Kidney glomerular epithelial cell (primary cell): ENCODE measurements at places on chromosomes 7 and 10.

DNA sequence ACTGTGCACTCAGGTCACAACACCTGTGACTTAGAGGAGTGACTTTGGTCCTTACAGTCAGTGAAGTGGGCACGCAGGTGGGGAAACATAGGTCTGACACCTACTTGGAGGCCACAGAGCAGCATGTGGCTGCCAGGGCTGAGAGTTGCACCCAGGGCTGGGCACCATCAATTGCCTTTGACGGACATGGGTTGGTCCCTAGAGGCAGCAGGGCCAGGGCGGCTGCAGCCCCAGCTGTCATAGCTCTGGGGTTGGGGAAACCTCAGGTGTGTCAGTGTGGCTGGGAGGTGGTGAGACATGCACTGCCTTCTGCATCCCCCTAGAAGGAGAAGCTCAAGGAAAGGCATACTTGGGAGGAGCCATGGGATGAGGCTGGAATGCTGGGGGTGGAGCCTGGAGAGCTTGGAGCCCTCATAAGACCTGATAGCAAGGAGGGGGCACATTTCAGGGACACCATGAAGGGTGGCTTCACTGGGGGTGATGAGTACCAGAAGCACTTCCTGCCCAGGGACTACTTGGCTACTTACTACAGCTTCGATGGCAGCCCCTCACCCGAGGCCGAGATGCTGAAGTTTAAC lies at the start of gene INMT:
Gene INMT (plus strand): TSS at position 440 of the 578 bp plus-strand sequence. CDS start 16 bp downstream, at position 456.
- no peak for DNase-seq

- no peak for DNase-seq
Observed at GRCh38 chr7:143237366-143237765, 15.5 kb downstream of the TAS2R40 start.

GRCh38 chr10:13701157-13701919 lies 114.6 kb downstream of the PRPF18 start:
- DNase-seq: no peak

DNA sequence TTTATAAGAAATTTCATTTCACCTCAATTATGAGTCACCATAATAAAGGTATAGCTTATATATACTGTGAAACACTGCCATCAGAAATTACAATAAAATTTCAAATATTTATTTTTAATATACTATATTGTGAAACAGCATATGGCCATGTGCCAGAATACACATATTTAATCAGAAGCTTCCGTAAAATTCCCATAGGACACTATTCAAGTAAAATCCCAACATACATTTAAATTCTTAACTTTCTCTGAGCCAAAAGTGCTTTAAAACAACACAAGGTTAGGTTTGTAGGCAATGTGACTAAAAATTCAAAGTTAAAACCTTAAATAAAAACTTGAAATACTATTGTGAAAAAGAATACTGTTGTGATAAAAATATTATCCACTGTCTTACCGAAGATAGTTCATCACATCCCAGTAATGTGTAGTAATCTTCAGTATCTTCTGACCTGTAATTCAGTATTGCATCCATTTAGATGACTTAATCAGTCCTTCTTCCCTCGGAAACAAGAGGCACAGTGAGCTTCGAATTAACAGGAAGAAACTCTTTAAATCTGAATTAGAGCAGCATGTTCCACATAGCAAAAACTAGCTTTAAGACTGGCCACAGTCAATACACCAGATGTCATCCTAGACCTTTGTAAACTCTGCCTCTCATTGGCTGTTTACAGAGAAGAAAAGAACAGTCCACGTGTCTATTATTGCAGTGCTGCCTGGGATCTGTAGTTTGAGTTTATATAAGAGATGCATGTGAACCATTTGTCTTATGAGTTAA lies at the start of gene DNAJC12:
Gene DNAJC12 (minus strand): TSS at position 648 of the 774 bp plus-strand sequence. CDS start 177 bp downstream, at position 471.
- peak; percentile 49 for DNase-seq

DNA sequence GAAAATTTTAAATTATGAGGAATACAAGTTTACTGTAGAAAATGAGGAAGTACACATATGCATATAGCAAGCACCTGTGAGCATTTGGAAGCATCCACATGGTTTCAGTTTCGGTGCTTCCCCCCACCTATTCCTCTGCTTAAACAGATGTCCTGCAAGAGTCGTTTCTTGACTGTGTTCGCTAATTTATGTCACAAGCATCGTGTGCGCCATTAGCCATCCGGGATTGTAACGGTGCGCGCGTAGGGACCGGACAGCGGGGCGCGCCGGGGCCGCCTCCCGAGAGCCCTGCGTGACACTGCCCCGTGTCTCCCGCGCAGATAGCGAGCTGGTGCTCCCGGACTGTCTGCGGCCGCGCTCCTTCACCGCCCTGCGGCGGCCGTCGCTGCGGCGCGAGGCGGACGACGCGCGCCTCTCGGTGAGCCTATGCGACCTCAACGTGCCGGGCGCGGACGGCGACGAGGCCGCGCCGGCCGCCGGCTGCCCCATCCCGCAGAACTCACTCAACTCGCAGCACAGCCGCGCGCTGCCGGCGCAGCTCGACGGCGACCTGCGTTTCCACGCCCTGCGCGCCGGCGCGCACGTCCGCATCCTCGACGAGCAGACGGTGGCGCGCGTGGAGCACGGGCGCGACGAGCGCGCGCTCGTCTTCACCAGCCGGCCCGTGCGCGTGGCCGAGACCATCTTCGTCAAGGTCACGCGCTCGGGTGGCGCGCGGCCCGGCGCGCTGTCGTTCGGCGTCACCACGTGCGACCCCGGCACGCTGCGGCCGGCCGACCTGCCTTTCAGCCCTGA lies 90.9 kb downstream of the NEURL1 start:
- no peak for DNase-seq

DNA sequence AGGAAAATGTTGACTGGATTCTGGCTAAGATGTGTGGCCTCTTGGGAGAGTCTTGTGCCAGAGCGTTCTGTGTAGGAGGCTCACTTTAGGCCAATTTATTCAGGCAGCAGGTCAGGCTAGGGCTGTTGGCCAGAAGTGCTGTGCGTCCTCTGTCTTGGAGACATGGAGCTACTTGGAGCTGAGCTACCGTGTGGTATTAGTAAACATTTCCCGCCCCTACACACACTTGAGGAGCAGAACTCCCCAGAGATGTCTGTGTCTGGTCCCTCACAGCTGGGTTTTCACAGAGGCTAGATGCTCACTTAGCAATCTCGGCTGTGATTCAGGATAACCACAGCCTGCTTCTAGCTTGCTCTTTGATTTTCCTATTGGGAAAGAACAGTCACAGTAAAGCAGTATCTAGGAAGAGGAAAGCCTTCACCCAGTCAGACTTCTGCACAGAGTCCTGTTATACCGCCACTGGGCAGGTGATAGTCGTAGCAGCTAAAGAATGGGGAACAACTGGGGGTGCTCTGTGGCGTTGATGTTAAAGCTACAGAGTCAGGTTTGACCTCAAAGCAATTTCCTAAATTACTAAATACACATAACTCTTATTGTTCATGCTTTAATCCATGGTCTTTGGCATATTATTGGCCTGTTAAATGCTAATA lies 86.7 kb downstream of the MDFIC start:
- DNase-seq: no peak

DNA sequence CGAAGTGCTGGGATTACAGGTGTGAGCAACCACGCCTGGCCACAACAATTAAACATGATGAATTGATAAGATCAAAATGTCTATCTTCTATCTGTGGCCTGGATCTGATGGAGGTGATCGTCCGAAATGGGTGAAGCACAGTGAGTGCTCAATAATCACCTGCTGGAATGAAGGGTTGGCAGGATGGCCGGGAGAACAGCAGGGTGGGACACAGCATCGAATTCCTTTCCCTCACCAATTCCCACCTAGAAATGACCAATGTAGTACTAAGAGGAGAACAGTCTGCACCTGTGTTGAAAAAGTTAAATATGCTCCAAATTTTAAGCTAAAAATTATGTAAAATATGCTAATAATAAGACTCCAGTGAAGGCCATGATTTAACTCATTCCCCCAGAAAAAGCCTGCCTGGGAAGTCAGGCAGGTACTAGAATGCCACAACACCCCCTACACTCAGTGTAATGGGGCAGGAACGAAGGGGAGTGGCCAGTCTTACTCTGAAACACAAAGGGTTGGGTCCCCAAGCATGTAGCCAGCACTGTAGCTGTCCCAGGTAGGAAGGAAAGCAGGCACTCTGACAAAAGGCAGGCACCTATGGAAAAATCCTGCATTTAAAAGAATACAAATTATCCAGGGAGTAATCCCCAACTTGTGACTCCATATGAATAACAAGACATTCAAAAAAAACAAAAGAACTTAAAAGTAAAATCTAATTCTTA lies 110.3 kb downstream of the VPS41 start:
- DNase-seq: no peak

- DNase-seq: no peak
Observed at GRCh38 chr7:111997546-111997945, 208.7 kb downstream of the DOCK4 start.

GRCh38 chr7:66953044-66953427 lies 32.0 kb downstream of the TMEM248 start:
- no peak for DNase-seq

DNA sequence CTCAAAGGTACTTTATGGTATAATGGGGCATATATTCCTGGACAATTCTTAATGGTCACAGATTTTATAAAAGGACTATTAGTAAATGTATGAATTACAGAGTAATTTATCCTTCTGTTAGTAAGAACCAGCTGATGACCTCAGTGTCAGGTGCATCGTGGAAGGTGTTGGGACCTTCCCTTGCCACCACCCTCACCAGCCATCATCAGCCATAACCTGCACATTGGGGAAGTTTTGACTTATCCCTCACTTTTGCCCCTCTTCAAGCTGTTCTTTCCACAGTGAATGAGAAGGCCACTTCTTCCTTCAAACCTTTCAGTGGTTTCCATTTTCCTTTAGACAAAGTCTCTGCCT lies 52.2 kb downstream of the FIGNL1 start:
- no peak for DNase-seq

- no peak for DNase-seq
Observed at GRCh38 chr7:151755131-151755801, 121.6 kb downstream of the PRKAG2 start.

DNA sequence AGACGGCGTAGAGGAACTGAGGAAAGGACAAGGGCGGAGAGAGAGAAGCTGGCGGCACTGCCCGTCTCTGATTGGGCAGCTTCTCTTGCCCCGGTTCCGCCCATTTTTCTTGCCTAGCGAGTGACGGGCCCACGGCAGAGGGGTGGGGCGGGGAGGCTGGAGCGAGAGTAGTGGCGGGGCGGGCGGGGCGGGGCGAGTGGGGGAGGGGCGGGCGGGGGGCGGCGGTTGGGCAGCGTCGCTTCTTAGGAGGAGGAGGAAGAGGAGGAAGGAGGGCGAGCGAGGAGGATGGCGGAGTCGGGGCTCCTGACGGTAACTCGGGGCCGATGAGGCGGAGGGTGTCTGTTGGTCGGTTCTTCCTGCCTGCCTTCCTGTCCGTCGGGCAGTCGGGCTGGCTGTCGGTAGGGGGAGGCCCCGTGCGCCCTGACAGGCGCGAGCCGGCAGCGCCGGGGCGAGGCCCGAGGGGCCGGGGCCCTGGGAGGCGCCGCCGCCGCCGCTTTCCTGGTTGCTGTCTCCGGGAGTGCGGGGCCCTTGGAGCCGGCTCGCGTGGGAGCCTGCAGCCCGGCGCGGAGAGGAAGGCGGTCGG lies at the start of gene SHOC2:
Gene SHOC2 (plus strand): TSS at position 256 of the 583 bp plus-strand sequence. CDS start 44,755 bp downstream, outside the sequence.
- no peak for DNase-seq

DNA sequence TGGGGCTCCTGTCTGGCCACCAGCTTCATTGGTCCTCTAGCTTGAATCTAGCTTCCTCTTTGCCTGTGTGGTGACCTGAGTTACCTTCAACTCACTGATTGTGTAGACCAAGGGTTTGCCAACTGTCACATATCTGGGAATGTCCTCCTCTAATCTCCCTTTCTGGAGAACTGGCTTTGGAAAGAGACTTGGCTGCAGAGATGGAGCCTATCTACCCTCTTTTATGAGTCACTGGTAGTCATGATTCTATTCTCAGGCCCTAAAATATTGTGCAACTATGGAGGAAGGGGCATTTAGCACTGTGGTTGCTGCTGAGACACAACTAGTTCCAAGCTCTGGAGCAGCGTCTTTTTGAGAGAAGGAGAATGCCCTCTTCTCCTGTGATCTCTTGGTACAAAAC lies 691.3 kb downstream of the KCNMA1 start:
- DNase-seq: no peak

- DNase-seq: no peak
Observed at GRCh38 chr7:24916463-24917040, 63.4 kb downstream of the OSBPL3 start.

GRCh38 chr7:20578257-20578771 lies 37.2 kb upstream of the ABCB5 start:
- DNase-seq: no peak

DNA sequence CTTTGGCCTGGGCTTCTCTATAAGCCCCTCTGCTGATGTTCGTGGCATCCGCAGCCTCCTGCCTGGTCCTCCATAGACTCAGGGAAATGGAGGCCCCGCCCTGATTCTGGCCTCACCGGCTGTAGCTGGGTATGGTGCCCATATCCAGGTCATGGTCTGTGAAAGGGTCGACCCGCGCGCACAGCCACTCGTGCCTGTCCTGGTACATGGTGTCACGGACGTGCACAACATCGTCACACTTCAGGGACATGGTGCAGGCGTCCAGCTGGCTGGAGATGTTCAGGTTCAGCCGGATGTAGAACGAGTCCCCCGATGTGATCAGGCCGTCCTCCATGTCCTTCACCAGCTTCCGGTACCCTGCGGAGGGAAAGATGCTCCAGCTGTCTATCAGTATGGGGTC lies 75.1 kb upstream of the GNA12 start:
- no peak for DNase-seq

- no peak for DNase-seq
Observed at GRCh38 chr7:26190417-26190869, 10.1 kb downstream of the HNRNPA2B1 start.

DNA sequence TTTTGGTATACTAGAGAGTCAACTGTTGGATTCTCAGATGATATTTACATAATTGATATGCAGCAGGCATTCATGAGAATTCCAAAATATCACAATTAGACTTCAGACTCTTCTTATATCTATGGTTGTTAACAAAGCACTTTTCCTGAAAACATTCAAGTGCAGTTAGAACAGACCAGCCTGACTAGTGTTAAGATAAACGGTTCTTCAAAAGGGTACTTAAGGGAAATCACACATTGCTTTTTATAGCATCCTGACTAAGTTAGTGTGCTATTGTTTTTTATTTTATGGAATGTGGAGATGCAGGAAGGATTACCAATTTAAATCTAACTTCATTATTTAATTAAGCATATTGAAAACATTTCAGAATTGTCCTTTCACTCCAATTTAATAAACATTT lies 405.1 kb downstream of the PLXDC2 start:
- DNase-seq: no peak

DNA sequence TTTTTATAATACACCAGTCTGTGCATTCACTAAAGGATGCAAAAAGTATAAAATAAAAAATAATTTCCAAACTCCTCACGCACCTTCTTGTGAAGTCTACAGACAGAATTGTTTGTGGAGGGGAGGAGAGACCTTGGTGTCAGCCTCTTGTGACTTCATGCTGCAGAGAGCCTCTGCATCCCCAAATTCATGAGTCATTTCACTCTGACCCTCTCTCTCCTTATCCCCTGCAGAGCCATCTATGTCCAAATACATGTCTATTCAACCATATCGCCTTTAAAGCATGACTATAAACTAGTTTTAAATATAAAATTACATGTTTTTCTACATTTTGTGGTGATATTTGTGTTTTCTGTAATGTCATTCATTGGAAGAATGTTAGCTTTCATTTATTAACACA lies 6.0 kb downstream of the CREB5 start:
- no peak for DNase-seq
